ENCODE measurements at places on chromosomes 5 and 9.

- H3K4me3 ChIP-seq = no peak overlapping the region
- DNase-seq = no peak
- peaks cover 2% of the 10 kb centered on the region for H3K36me3 ChIP-seq
- H3K27me3 ChIP-seq = peaks cover 9% of the 10 kb centered on the region
- H3K4me1 ChIP-seq = peaks cover 3% of the 10 kb centered on the region
These were observed 19.0 kb downstream of the CMBL start for GRCh38 chr5:10288592-10289219.

DNA sequence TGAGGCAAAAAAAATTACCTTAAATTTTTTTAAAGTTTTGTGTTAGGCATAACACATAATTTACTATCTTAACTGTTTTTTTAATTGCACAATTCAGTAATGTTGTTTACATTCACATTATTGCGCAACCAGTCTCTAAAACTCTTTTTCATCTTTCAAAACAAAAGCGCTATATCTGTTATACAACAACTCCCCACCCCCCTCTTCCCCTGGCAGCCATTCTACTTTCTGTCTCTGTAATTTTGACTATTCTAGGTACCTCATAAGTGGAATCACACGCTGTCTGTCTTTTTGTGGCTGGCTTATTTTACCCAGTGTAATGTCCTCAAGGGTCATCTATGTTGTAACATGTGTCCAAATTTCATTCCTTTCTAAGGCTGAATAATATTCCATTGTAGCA is 241.5 kb upstream of the DMRT1 start:
- H3K4me3 ChIP-seq = no peak overlapping the region
- no peaks in the 10 kb centered on the region for H3K36me3 ChIP-seq
- H3K27me3 ChIP-seq = peaks cover 29% of the 10 kb centered on the region
- no peak for DNase-seq
- H3K27ac ChIP-seq = no peak overlapping the region

- no peaks in the 10 kb centered on the region for H3K36me3 ChIP-seq
- H3K4me1 ChIP-seq = no peaks in the 10 kb centered on the region
- peaks cover 41% of the 10 kb centered on the region for H3K27me3 ChIP-seq
- no peak overlapping the region for H3K27ac ChIP-seq
- no peak overlapping the region for H3K4me3 ChIP-seq
- DNase-seq = no peak
These were observed 34.4 kb downstream of the APBA1 start for GRCh38 chr9:69637817-69638200.

DNA sequence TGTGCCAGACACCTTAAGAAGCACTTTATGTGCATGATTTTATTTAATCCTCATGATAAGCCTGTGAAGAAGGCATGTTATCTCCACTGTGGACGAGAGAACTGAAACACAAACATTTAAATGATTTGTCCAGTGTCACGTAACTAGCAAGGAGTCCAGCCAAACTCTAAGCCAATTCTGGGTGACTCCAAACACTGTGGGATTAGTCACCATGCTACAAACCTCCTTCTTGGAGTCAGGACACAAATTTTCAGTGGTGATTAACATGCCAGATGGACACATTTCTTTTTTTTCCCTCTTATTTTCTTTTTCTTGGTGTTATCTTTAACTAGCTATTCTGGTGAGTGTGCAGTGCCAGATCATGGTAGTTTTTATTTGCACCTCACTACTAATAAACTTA is 316.8 kb downstream of the NDUFS4 start:
- H3K4me3 ChIP-seq = no peak overlapping the region
- no peaks in the 10 kb centered on the region for H3K36me3 ChIP-seq
- no peaks in the 10 kb centered on the region for H3K27me3 ChIP-seq
- no peaks in the 10 kb centered on the region for H3K4me1 ChIP-seq
- no peak overlapping the region for H3K27ac ChIP-seq
- no peak for DNase-seq

DNA sequence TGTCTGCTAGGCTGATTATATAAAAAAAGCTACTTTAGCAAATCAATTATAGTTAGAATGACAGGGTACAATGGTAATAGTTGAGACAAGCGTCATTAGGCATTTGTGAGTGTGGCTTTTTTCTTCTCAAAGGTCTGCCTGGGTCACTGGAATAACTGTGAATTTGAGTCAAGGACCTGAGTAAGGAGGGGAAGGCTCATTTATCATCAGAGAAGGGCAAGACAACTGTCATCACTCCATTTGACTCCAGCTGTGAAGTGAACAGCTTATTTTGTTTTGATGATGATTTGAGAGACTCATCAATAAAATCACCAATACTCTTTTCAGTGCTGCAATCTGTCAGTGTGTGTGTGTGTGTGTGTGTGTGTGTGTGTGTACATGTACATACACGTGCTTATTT is 118.6 kb downstream of the MAT2B start:
- H3K27ac ChIP-seq = no peak overlapping the region
- H3K4me3 ChIP-seq = no peak overlapping the region
- H3K27me3 ChIP-seq = no peaks in the 10 kb centered on the region
- no peaks in the 10 kb centered on the region for H3K36me3 ChIP-seq
- DNase-seq = no peak

GRCh38 chr5:92378966-92379611 is 996.0 kb upstream of the ARRDC3 start:
- H3K4me3 ChIP-seq = no peak overlapping the region
- H3K36me3 ChIP-seq = no peaks in the 10 kb centered on the region

DNA sequence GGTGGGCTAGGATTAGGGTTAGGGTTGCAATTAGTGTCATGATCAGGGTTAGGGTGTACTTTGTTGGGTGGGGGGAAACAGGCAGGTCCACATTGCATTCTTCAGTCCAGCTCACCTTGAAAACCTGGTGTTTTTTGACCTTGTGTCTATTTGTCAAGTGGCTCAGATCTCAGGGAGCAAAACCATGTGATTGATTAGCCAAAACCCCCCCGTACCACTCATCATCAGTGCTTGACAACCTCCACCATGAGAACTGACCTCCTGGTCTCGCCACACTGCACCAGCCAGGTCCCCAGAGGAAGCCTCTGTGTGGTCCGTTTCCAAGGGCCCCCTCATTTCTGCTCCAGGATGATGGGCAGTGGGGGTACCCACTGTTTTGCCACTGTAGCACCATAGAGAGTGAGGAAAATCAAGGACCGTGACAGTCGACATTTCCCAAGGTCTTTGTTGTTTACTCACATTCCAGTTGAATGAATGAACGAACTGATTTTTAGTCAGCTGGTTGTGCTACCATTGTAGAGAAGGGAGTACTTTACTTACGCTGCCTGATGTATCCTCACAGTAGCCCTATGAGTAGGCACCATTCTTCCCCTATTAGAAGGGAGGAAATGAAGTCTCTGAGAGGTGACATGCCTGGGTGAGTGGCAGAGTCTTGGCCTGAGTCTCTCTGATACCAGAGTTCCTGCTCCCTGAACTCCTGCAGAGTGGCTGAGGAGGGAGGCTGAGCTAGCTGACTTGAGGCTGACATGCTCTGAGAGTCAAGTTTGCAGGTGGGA is 84.8 kb downstream of the RAD23B start:
- H3K4me1 ChIP-seq = no peaks in the 10 kb centered on the region
- DNase-seq = no peak
- H3K27ac ChIP-seq = no peak overlapping the region
- peaks cover 24% of the 10 kb centered on the region for H3K27me3 ChIP-seq

DNA sequence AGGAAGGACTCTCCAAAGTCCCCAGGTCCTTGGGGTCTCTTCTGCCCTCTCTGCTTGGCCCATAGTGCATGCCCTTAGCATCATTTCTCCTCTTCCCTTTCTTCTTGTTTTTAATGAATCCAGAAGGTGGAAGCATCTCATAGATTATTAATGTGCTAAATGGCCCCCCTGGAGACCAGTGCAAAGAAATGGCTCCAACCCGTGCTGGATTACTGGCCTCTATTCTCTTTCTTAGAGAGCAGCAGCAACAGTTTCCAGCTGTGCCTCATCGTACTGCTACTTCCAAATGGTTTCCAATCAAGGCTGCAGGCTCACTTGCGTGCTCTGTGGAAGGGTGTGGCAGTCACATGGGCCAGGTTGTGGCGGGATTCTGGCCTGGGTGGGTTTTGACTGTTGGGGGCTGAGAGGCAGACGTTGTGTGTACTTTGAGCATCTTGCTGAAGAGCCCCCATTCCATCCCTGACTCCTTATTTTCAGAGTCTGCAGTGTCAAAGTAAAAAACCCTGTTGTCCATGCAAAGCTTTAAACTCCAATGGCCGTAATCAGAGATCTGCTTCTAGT is 139.7 kb downstream of the GABBR2 start:
- no peak for DNase-seq
- H3K4me3 ChIP-seq = no peak overlapping the region
- H3K36me3 ChIP-seq = no peaks in the 10 kb centered on the region
- H3K4me1 ChIP-seq = no peaks in the 10 kb centered on the region

- H3K4me3 ChIP-seq = no peak overlapping the region
- H3K36me3 ChIP-seq = no peaks in the 10 kb centered on the region
- DNase-seq = no peak
- H3K4me1 ChIP-seq = peaks cover 6% of the 10 kb centered on the region
- H3K27ac ChIP-seq = peak overlapping the region; percentile 25
These were observed 148.7 kb upstream of the SLC12A2 start for GRCh38 chr5:127934791-127935256.

DNA sequence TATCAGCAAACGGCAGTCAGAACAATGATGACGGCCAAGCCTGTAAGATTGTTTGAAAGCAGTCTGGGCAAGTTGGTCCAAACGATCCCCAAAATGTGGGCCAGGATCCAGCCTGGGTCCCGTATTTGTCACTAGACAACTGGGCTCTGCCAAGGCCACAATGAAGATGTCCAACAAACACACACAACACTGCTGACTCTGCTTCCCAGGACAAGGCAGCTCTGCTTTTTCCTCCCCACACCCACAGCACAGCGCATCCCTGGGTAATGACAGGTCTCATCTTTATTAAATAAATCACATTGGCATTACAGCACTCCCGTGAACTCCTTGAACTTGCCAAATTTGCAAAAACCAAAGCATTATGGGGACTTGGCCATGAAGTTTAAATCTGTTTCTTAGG is 424.1 kb upstream of the ACTBL2 start:
- H3K27me3 ChIP-seq = no peaks in the 10 kb centered on the region
- H3K4me3 ChIP-seq = no peak overlapping the region
- H3K27ac ChIP-seq = no peak overlapping the region
- H3K36me3 ChIP-seq = no peaks in the 10 kb centered on the region

GRCh38 chr9:106400950-106401349 is 462.0 kb upstream of the ZNF462 start:
- no peak overlapping the region for H3K27ac ChIP-seq
- H3K4me3 ChIP-seq = no peak overlapping the region
- no peak for DNase-seq

- H3K4me1 ChIP-seq = no peaks in the 10 kb centered on the region
- no peak overlapping the region for H3K4me3 ChIP-seq
- peaks cover 47% of the 10 kb centered on the region for H3K27me3 ChIP-seq
- no peak overlapping the region for H3K27ac ChIP-seq
- DNase-seq = no peak
These were observed 10.8 kb downstream of the NRG2 start for GRCh38 chr5:140032296-140032695.

DNA sequence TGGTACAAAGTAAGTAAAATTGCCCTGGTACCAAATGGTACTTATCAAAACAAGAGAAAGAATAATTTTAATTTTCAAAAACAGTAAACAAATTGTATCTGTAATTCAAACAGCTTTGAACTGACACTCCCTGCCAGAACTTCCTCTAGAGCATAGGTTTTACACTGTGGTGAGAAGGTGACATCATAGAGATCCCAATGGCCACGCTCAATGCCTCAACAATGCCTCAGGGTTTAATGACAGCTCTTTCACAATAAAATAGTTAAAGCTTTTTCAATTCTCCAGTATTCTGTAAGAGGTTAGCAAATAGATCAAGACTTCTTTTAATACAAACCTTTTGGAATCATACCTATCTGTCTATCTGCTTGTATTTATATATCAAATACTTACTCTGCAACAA is 437.1 kb downstream of the PRR16 start:
- no peaks in the 10 kb centered on the region for H3K36me3 ChIP-seq
- H3K27ac ChIP-seq = no peak overlapping the region
- H3K4me3 ChIP-seq = no peak overlapping the region

GRCh38 chr5:178349075-178349511 is 116.5 kb upstream of the PHYKPL start:
- no peak overlapping the region for H3K27ac ChIP-seq
- peaks cover 3% of the 10 kb centered on the region for H3K36me3 ChIP-seq
- no peak overlapping the region for H3K4me3 ChIP-seq

DNA sequence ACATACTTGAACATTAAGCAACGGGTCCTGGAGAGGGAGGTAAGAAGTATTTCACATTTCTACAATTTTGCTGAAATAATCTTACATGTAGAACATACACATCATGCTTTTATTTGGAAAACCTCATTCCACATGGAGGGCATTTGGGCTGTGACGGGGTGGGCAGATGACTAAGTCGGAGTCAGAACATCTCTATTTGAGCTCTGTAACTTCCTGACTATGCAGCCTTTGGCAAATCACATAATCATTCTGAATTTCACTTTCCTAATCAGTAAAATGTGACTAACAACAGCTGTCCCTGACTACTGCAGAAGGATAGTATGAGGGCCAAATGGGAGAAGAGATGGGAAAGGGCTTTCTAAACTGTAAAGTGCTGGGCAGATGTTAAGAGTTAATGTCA is 17.1 kb upstream of the IL6ST start:
- peaks cover 12% of the 10 kb centered on the region for H3K4me1 ChIP-seq
- peak overlapping the region; percentile 5 for H3K27ac ChIP-seq
- H3K27me3 ChIP-seq = no peaks in the 10 kb centered on the region
- no peak overlapping the region for H3K4me3 ChIP-seq

- DNase-seq = no peak
- H3K4me3 ChIP-seq = no peak overlapping the region
- peaks cover 6% of the 10 kb centered on the region for H3K36me3 ChIP-seq
- no peaks in the 10 kb centered on the region for H3K27me3 ChIP-seq
These were observed 128.9 kb downstream of the CAMK4 start for GRCh38 chr5:111353035-111353434.

GRCh38 chr9:129080298-129080600 is 662 bp upstream of the DOLPP1 start:
- peaks cover 13% of the 10 kb centered on the region for H3K4me1 ChIP-seq
- peak overlapping the region; percentile 89 for H3K4me3 ChIP-seq
- H3K36me3 ChIP-seq = peaks cover 16% of the 10 kb centered on the region
- peak overlapping the region; percentile 82 for H3K27ac ChIP-seq
- H3K27me3 ChIP-seq = no peaks in the 10 kb centered on the region

- peak overlapping the region; percentile 96 for H3K27ac ChIP-seq
- peaks cover 4% of the 10 kb centered on the region for H3K4me1 ChIP-seq
- DNase-seq = no peak
- H3K27me3 ChIP-seq = no peaks in the 10 kb centered on the region
- peaks cover 16% of the 10 kb centered on the region for H3K36me3 ChIP-seq
- peak overlapping the region; percentile 71 for H3K4me3 ChIP-seq
These were observed 43.1 kb upstream of the NSMF start for GRCh38 chr9:137502008-137502911.

DNA sequence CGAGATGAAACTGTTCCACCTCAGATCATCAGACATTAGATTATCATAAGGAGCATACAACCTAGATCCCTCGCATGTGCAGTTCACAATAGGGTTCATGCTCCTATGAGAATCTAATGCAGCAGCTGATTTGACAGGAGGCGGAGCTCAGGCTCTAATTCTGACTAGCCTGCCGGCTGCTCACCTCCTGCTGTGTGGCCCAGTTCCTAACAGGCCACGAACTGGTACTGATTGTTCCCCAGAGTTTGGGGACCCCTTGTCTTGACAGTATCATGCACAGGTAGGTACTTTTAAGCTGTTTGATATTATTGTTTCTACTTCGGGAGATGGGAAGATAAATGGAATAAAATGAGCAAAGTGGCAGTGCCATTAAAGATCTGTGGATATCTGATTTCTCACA is 66.9 kb downstream of the ZCCHC7 start:
- no peak for DNase-seq
- H3K27me3 ChIP-seq = no peaks in the 10 kb centered on the region
- peak overlapping the region; percentile 51 for H3K4me3 ChIP-seq
- peaks cover 26% of the 10 kb centered on the region for H3K4me1 ChIP-seq
- H3K36me3 ChIP-seq = peaks cover 9% of the 10 kb centered on the region

Measured in effector memory CD8-positive, alpha-beta T cell (primary cell).